ENCODE measurements at places on chromosomes 16 and 17.

GRCh38 chr16:2902337-2903130, 9.2 kb upstream of the FLYWCH1 start:
- no peak for DNase-seq

- no peak for DNase-seq
Measured at GRCh38 chr17:80478487-80479245, 2.3 kb upstream of the NPTX1 start.

GRCh38 chr16:55496509-55497145, 12.2 kb upstream of the LPCAT2 start:
- no peak for DNase-seq

DNA sequence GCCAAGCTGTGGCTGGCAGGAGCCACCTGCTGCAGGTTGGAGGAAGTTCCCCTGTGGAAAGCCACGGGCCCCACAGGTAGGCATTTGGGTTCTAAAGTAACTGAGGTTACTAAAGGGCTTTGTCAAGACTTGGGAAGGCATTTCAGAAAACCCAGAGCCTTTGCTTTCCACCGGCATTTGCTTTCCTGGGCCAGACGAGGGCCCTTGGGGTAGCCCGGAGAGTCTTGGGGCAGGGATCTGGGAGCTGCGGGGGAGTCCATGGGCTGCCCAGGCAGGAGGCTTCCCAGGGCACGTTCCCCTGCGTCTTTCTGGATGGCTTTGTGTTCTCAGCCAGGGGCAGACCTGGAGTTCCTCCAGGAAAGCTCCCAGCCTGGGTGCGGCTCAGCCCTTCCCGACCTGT, 43.5 kb downstream of the JPH3 start:
- DNase-seq, result no peak

GRCh38 chr17:51710634-51710979, 447.9 kb downstream of the CA10 start:
- DNase-seq, result no peak
